Aorta (tissue), 5 donors: ENCODE measurements at places on chromosomes 2 and 18. TPM values are rescaled to one million over a fixed set of nuclear protein-coding genes. Genes with fewer than 3 reads are reported as not detected.
A peak's percentile ranks its signal among the peaks of the same experiment; 100 is the strongest.

DNA sequence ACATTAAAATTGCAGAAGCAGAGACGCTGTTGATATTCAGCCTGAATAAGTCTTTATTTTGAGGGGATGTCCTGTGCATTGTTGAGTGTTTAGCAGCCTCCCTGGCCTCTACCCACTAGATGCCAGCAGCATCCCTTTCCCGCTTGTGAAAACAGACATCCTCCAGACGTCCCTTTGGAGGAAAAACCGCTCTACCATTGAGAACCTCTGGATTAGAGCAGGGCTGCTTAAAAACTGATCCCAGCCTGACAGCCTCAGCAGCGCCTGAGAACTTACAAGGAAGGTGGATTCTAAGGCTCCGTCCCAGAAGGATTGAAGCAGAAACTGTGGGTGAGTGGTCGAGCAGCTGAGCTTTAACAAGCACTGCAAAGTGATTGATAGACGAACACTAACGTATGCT lies 349.7 kb downstream of the CYRIA start:
- no peak for DNase-seq

GRCh38 chr2:234081970-234082822 lies 31.7 kb downstream of the SPP2 start:
- DNase-seq = no peak

DNA sequence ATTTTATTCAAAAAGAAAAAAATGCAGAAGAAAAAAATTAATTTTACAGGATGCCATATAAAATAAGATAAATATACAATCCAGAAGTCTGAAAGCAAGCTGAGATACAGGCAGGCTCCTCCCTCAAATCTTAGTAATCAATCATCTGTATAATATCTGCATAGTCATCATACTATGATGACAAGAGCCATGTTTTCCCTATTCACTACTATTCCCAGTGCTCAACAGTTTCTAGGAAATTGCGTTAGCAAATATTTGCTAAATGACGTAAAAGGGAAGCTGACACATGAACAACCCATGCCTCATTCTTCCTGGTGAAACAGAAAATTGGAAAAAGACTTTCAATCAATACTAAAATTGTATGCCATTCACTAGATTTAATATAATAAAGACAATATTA lies 793.2 kb downstream of the SUCLG1 start:
- DNase-seq = no peak

DNA sequence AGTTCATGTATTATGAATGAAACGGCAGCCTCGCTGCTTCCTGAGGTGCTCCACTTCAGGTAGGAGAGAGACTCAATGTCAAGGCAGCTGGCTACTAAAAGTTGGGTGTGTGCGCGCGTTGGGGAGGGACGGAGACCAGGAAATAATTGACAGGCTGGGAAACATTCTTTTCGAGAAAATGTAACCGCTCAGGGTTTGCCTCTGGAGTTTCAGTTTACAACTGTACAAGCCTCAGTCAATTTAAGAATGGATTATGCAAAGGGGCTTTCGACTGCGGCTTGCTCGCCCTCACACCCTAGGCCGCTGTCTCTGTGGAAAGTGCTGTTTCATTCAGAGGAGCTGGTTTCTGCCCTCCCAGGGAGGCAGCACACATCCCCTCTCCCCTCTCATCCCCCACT lies 4.4 kb upstream of the SPRED2 start:
- DNase-seq = no peak

DNA sequence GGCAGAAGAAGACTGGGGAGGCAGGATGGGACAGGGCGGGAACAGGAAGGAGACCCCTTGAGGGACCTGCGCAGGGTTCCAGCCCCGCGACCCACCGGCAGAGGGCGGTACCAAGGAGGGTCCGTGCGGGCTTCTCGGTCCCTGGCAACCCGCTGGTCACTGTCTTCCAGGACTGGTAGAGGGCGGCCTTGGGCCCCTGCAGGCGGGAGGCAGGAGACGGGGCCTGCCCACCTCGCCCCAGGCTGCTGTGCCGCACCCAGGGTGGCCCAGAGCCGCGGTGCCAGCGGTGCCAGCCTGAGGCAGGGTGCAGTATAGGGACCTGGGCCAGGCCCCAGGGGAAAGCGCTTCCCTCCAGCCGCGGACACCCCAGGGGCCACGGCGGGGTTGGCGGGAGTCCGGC lies 34.5 kb downstream of the NEURL3 start:
- peak; percentile 80 for DNase-seq

GRCh38 chr18:13186687-13187086 lies 31.9 kb upstream of the LDLRAD4 start:
- DNase-seq = no peak

MPPE1 gene
- total RNA-seq = 49.8 TPM

SRD5A2 gene
- not detected for total RNA-seq
